ENCODE measurements at places on chromosomes 12 and 14.

DNA sequence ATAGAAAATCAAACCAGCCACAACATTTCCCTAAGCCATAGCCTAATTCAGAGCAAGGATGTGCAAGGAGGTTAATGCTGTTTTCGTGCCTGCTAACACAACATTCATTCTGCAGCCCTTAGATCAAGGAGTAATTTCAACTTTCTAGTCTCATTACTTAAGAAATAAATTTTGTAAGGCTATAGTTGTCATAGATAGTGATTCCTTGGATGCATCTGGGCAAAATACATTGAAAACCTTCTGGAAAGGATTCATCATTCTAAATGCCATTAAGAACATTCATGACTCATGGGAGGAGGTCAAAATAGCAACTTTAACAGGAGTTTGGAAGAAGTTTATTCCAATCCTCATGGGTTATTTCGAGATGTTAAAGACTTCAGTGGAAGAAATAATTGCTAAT, 283.2 kb downstream of the RPAP3 start:
- DNase-seq, result no peak

GRCh38 chr14:99175331-99176155, 96.5 kb downstream of the BCL11B start:
- no peak for DNase-seq

DNA sequence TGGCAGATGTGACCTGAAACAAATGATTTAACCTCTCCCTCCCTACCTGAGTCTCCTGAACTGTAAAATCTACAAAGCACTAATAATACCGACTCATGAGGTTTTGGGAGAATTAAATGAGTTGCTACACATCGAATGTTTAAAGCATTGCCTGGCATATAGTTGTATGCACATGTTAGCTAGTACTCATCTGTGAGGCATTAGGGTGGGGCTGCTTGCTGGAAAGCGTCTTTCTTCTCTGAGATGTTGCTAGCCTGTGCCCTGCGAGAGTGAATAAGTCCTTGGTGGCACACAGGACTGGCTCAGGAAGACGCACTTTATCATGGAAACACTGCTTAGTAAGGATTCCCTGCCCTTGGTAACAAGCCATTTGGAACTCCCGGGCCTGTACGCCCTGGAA, 6.1 kb downstream of the RAPGEF3 start:
- no peak for DNase-seq

- DNase-seq, result peak; percentile 27
Observed at GRCh38 chr12:106586803-106587684, 4.2 kb downstream of the RFX4 start.

DNA sequence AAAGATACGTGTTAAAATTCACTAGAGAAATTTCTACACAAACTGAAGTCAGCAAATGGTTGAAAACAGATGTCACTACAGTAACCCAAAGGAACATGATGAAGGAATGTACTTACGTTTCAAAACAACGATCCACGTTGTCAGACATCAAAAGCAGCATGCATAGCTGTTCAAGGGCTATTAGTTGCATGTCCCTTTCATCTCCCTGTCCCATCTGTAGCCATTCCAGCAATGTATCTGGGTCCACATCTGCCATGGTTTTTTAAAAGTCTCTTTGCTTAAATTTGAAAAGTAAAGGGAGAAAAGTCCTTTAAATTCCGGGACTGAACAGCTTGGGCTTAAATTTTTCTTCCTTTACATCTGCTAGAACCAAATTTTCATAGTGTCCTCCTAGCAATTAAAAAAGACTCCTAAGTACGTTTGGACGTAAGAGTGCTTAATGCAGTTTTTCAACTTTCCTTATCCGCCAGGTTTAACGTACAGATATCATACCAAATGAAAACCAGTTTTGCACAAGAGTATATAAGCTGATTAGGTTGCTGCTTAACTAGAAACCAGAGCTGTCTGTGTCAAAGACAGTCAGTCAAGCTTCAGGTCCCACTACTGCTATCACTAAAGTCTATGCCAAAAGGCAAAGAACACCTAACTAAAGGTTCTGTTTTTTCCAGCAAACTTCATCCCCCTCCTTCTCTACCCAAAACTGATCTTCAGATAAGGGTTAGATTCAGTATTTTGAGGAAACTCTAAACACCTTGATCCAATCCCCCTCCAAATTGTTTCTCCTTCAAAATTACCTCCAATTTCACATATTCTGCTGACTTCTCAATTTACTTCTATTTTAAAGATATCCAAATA, 1.7 kb downstream of the HECTD1 start:
- DNase-seq, result peak; percentile 9

DNA sequence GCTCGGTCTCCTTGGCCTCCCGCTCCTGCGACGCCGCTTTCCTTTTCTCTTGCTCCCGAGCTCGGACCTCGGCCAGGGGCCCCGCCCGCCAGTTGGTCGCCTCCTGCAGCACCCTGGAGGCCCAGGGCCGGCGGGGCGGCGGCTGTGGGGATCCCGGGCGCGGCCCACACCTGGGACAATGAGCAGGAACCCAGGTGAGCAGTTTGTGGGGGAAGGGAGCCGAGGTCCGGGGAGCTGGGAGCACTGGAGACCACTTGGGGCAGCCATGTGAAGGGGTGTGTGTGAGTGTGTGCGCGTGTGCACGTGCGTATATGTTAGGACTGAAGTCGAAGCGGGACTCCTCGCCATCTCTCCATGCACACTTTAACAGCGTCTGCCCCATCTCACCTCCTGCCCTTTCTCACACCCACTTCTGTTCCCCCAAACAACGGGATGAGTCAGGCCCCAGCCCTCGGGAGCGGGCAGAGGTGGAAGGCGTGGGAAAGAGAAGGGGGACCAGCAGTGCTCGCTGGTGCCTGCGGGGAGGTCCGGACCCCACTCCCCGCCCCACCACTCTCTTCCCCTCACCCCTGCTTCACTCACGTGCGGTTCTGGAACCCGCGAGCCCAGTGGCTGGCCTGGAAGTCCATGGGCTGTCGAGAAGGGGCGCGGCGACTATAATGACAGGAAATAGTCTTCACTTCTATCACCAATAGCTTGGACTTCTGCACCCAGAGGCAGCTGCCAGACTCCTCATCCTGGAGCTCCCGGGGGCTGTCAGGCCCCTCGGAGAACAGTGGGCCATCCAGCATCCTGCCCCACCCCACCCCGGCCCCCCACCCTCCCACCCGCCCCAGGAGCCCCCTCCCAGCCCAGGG, 450 bp downstream of the DDN start:
- no peak for DNase-seq
